ENCODE measurements at places on chromosomes 7 and 10.

- DNase-seq, result no peak
These were observed 14.0 kb upstream of the ATXN7L1 start for GRCh38 chr7:105890290-105890997.

GRCh38 chr7:74400420-74401136 is 53.1 kb upstream of the GTF2IRD1 start:
- DNase-seq, result no peak

DNA sequence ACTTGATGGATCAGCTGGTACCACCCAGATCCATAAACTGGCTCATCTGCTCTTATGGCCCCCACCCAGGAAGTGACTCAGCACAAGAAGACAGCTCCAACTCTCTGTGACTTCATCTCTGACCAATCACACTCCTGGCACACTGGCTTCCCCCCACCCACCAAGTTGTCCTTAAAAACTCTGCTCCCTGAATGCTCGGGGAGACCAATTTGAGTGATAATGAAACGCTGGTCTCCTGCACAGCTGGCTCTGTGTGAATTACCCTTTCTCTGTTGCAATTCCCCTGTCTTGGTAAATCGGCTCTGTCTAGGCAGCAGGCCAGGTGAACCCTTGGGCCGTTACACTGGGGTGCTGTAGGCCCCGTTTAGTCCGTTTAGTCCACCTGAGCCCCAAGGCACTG is 23.4 kb upstream of the BNIP3 start:
- DNase-seq, result no peak

GRCh38 chr7:19249281-19249680 is 104.1 kb upstream of the FERD3L start:
- DNase-seq, result no peak

- DNase-seq, result no peak
These were observed 81.0 kb downstream of the SAMD9 start for GRCh38 chr7:93036807-93037206.

GRCh38 chr10:31602541-31603234 is 283.7 kb downstream of the ZEB1 start:
- no peak for DNase-seq

DNA sequence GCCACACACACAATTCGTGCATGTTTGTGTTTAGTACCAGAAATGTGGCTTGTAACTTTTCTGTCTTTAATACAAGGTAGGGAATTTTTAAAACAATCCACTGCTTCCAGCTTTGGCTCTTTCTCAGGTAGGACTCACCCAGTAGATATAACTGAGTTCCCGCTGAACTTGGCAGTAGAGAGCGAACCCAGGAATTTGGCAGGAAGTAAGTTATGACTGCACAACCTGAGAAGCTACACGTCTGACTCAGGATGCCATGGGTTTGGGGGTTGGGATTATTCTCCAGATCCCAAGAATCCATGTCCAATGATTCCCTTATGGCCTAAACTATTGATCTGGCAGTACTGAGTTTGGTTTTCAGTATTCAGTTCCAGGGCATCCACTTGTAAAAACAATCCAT is 499.7 kb downstream of the CALN1 start:
- no peak for DNase-seq

- no peak for DNase-seq
These were observed 3.6 kb downstream of the FOXI2 start for GRCh38 chr10:127740596-127740995.

- DNase-seq, result no peak
These were observed 14.2 kb upstream of the ACTA2 start for GRCh38 chr10:88966797-88967196.

DNA sequence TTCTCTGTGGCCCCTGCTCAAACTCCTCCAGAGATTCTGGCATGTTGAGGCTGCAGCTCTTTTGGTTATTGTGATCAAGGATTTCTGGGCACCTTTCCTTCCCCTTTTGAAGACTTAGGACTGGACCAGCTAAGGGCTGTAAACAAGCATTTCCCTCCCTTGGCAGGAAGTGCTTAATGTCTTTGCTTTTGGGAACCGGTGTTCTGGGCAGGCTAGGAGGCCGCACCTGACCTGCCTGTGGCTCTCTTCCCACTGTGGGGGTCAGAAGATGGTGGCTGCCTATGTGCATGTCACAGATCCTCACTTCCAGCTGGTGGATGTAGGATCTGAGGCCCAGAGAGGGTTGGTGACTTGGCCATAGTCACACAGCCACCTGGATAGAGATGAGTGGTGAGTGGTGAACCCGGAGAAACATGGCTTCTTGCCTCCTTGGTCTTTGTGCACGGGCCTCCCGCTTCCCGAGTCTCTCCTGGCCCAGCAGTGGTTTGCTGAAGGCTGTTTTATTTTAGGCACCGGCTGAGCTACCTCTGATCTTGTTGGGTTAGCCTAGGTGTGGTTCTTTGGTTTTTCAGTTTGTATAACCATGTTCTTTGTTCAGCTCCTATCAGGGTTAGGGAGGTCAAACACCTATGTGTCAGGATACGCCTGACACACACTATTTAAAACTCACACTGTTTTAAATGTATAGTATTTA is 82.0 kb downstream of the GRK5 start:
- no peak for DNase-seq

GRCh38 chr7:144403649-144404061 is at the start of gene NOBOX:
TSS of gene NOBOX (minus strand) at chr7:144403693.
- DNase-seq, result no peak

DNA sequence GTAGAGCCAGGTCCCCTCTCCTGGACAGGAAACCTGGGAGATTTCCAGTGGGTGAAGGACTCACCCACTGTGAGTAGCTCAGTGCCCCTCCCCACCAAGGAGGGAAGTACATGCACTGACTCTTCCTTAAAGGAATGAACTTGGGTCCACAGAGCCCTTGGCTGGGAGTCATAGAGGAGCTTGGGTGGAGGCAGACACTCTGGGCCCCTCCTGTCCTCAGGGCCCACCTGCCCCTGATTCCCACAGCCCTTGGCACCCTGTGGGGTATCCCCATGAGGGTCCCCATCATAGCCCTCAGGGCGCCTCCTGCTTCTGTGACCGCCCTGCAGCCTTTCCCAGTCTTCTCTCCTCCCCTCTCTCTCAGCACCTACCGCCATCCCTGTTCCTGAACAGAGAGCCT is 3.7 kb downstream of the EN2 start:
- no peak for DNase-seq

DNA sequence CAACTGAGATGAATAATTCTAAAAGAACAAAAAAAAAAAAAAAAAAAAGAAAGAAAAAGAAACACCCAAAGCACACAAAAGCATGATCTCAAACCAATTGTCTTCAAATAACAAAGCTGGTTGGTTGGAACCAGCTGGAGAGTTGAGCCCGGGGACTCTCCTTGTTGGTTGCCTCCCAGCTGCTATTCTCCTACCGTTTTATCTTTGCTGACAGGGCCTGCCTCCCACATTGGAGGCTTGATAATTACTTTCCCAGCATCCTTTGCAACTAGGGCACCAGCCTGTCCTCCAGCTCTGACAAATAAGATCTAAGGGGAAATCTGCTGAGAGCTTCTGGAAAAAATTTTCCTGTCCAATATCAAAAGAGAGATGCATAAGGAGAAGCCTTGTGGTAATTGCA is 6.8 kb downstream of the PON1 start:
- DNase-seq, result no peak

- DNase-seq, result no peak
These were observed 227.6 kb downstream of the FZD1 start for GRCh38 chr7:91491868-91492267.

- no peak for DNase-seq
These were observed 9.3 kb downstream of the LMTK2 start for GRCh38 chr7:98115746-98116525.

DNA sequence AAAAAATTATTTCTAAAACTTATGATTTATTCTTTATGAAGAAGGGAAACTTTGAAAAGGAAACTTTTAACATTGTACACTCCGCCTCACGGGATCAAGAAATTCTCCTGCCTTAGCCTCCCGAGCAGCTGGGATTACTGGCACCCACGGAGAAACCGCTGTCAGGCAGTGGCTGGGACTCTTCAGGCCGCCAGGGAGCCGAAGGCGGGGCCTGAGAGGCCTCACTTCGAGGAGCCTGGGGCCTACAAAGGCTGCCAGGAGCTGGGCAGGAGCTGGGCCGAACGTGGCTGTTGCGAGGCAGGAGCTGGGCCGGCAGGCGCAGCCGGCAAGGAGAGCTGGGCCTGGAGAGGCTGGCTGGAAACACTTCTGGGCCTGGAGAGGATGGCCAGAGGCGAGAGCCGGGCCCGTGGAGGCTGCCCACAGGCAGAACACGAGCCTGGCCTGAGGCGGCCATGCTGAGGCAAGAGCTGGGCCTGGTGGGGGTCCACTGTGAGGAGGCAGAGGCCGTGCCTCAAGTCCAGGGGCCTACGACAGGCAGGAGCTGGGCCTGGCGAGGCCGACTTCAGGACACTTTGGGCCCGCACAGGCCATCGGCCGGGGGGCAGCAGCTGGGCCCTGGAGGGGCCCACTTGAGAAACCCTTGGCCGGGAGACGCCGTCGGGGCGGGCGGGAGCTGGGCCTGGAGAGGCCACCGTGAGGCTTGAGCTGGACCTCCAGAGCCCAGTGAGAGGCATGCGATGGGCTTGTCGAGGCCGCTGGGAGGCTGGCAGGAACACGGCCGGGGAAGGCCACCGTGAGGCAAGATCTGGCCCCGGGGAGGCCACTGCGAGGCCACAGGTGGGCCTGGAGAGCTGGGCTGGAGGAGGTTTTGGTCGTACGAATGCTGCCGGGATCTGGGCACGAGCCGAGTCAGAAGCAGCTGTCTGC is 23.7 kb downstream of the MDH2 start:
- no peak for DNase-seq

- DNase-seq, result no peak
These were observed 108.1 kb upstream of the FAM133B start for GRCh38 chr7:92698237-92698841.

DNA sequence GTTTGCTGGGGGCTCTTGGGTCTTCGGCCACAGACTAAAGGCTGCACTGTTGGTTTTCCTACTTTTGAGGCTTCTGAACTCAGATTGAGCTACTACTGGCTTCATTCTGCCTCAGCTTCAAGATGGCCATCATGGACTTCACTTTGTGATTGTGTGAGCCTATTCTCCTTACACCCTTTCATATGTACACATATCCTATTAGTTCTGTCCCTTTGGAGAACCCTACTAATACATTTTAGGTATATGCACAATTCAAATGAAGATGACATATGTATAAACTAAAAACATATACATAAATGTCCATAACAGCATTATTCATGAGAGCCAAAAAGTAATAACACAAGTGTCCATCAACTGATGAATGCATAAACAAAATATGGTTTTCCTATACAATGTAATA is 75.7 kb downstream of the GPR37 start:
- no peak for DNase-seq

- no peak for DNase-seq
These were observed 398.5 kb downstream of the PCDH15 start for GRCh38 chr10:54402576-54402975.

GRCh38 chr7:92916770-92917224 is 80.4 kb upstream of the CDK6 start:
- no peak for DNase-seq

GRCh38 chr10:47349941-47350371 is 1.8 kb downstream of the RBP3 start:
- no peak for DNase-seq

DNA sequence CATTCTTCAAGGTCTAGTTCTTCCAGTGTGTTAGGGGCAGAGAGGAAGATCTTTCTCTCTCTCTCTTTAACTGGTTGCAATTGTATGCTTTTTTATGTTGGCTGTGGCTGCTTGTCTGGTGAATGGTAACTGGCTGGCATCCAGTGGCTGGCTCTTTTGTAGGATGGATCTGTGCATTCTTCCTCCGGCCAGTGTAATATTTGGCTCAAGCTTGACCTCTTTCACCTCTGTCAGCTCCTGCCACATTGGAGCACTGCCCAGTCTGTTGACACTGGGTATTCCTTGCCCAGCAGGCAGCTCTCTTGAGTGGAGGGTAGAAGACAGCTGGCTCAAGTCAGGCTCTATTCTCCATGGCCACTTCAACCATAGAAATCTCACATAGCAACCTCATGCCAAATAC is 528.3 kb downstream of the PHTF2 start:
- DNase-seq, result no peak

- DNase-seq, result no peak
These were observed 50.2 kb downstream of the EEPD1 start for GRCh38 chr7:36203071-36203790.

GRCh38 chr10:112721080-112721698 is 228.9 kb upstream of the TCF7L2 start:
- DNase-seq, result no peak

DNA sequence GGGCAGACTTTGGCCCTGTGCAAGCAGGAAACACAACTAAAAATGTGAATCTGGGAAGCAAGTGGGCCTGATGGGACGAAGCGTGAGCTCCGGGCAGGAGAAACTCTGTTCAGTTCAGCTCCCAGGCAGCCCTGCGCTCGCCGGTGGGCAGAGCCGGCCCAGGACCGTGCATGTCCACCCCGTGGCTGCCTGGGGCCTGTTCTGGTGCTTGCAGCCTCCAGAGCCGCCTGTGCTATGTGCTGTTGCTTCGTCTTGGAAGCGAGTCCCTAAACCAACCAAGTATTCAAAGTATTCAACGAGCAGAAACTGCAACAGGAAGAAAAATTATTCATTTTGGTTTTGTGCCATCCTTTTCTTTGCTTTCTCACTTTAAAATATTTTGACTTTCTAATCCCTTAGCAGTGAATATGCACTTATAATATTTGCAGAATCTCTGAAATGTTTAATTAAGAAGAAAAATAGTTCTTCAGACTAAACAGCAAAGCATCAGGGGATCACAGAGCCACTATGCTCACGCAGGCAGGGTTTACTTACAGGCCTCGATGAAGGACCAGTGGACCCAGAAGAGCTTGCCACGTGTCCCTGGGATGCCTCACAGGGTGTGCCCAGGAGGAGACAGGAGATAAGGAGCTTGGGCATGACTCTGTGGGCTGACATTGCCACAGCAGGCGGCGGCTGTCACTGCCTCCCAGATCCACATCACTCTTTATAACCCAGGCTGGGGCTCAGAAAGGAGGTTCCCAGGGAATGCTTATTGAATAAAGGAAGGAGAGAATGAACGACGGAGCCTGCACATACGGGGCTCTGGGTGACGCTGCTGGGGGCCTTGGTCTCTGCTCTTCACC is 45.6 kb downstream of the VIPR2 start:
- no peak for DNase-seq

- DNase-seq, result no peak
These were observed 3.4 kb downstream of the BNIP3 start for GRCh38 chr10:131978366-131978765.

GRCh38 chr10:112583236-112583939 is 136.4 kb downstream of the VTI1A start:
- DNase-seq, result no peak

- no peak for DNase-seq
These were observed 122.0 kb downstream of the ELAPOR2 start for GRCh38 chr7:86937363-86937878.
